IMR-90 (cell line): ENCODE measurements at places on chromosomes 13 and 19. TPM values are rescaled to one million over a fixed set of nuclear protein-coding genes. Genes with fewer than 3 reads are reported as not detected.

The KCNC3 gene
- total RNA-seq, result not detected in 2 replicates

The VAV1 gene
- not detected in 2 replicates for total RNA-seq

The FUZ gene
- total RNA-seq, result 10.6 and 14.3 TPM in 2 replicates

The PRX gene
- 0.83 and 0.90 TPM in 2 replicates for total RNA-seq

The KLK8 gene
- total RNA-seq, result not detected in 2 replicates

The PRR36 gene
- not detected in 2 replicates for total RNA-seq

The MAMSTR gene
- total RNA-seq, result 0.18 and 0.28 TPM in 2 replicates

The ATCAY gene
- 0.28 and 0.36 TPM in 2 replicates for total RNA-seq

The SPART gene
- 86.4 and 110 TPM in 2 replicates for total RNA-seq

The NFIX gene
- total RNA-seq, result 10.0 and 10.2 TPM in 2 replicates

The ERICH6B gene
- total RNA-seq, result not detected in 2 replicates

The PLEKHG2 gene
- total RNA-seq, result 6.5 and 7.8 TPM in 2 replicates

The LYPD4 gene
- total RNA-seq, result not detected in 2 replicates

The DPF1 gene
- total RNA-seq, result 3.2 and 4.2 TPM in 2 replicates

The RPL21 gene
- total RNA-seq, result 1,160 and 1,364 TPM in 2 replicates

The ELSPBP1 gene
- total RNA-seq, result not detected in 2 replicates

The NR2F6 gene
- 8.4 and 10.0 TPM in 2 replicates for total RNA-seq

The SIGLEC9 gene
- total RNA-seq, result not detected in 2 replicates

The LCP1 gene
- not detected in 2 replicates for total RNA-seq

The CYP2A7 gene
- total RNA-seq, result not detected in 2 replicates

The ZNF763 gene
- 0.56 and 0.90 TPM in 2 replicates for total RNA-seq

The ZNF433 gene
- total RNA-seq, result 6.4 and 11.1 TPM in 2 replicates

The C19orf85 gene
- total RNA-seq, result not detected in 2 replicates

The PEG3 gene
- total RNA-seq, result not detected in 2 replicates

The C5AR2 gene
- total RNA-seq, result under 0.01 TPM in 1 of 2 replicates, not detected in the other

The ZNF57 gene
- 6.1 and 8.6 TPM in 2 replicates for total RNA-seq

The IL11 gene
- 14.3 and 15.6 TPM in 2 replicates for total RNA-seq

The C13orf42 gene
- not detected in 2 replicates for total RNA-seq

The MEX3D gene
- total RNA-seq, result 9.1 and 11.9 TPM in 2 replicates

The SULT2B1 gene
- not detected in 2 replicates for total RNA-seq

The POU2F2 gene
- total RNA-seq, result 0.54 and 0.56 TPM in 2 replicates

The ZNF17 gene
- 11.7 and 17.4 TPM in 2 replicates for total RNA-seq

The C19orf67 gene
- not detected in 2 replicates for total RNA-seq

The ZSCAN5B gene
- total RNA-seq, result not detected in 2 replicates

The C19orf81 gene
- not detected in 2 replicates for total RNA-seq
